Kidney epithelial cell (primary cell): ENCODE measurements at places on chromosomes 11 and 22. TPM values are rescaled to one million over a fixed set of nuclear protein-coding genes. Genes with fewer than 3 reads are reported as not detected.

Gene RBFOX2
- total RNA-seq, result 75.1 and 91.2 TPM in 2 replicates

Gene TRPM5
- not detected in 2 replicates for total RNA-seq

Gene HTR3A
- total RNA-seq, result 0.25 and 0.27 TPM in 2 replicates

Gene OR51B4
- not detected in 2 replicates for total RNA-seq

Gene SCGB1C1
- not detected in 2 replicates for total RNA-seq

Gene CD3E
- total RNA-seq, result not detected in 2 replicates

Gene LARGE2
- total RNA-seq, result 10.9 and 11.2 TPM in 2 replicates

Gene KLHDC7B
- 16.3 and 20.1 TPM in 2 replicates for total RNA-seq

Gene ZNF280B
- total RNA-seq, result 2.7 and 4.0 TPM in 2 replicates

Gene DBX1
- total RNA-seq, result not detected in 2 replicates

Gene CASP1
- total RNA-seq, result 0.07 and 0.33 TPM in 2 replicates

Gene ART1
- total RNA-seq, result not detected in 2 replicates

Gene MS4A12
- not detected in 2 replicates for total RNA-seq

Gene CRYBA4
- not detected in 2 replicates for total RNA-seq

GRCh38 chr11:125343718-125344131, 152.3 kb downstream of the FEZ1 start:
- no peak for DNase-seq

- no peak for DNase-seq
These were observed 2.6 kb upstream of the SHISA8 start for GRCh38 chr22:41917375-41917902.

- no peak for DNase-seq
These were observed at the start of gene TESMIN for GRCh38 chr11:68751331-68751856. TSS of gene TESMIN (minus strand) at chr11:68751520. CDS start at chr11:68750660, 860 bp downstream.

GRCh38 chr22:33896575-33897447, 23.5 kb downstream of the LARGE1 start:
- DNase-seq, result no peak

GRCh38 chr11:113160808-113161124, 153.6 kb upstream of the TTC12 start:
- DNase-seq, result no peak

- DNase-seq, result no peak
These were observed 67.9 kb upstream of the GRK3 start for GRCh38 chr22:25496396-25497064.

DNA sequence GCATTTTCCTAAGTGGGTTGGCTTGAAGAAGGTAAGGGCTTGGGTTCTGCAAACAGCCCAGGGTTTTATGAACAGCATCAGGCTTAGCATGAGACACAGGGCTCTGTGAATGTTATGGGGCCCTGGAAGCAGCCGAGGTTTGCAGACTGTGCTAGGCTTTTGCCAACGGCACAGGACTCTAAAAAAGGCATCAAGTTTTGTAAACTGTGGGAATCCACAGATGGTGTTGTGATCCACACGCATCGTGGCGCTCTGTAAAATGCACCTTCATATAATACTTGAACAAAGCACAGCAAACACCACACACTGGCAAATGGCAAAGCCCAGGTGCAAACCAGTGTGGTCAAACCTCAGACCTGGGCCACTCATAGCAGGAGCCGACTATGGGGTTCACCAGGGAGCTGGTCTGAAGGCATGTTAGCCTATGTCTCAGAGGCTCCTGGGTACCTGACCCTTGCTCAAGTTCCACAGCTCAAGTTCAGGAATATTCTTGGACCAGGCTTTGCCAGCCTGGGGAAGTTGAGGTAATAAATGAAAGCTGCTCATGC, 2.4 kb upstream of the SLCO2B1 start:
- no peak for DNase-seq

DNA sequence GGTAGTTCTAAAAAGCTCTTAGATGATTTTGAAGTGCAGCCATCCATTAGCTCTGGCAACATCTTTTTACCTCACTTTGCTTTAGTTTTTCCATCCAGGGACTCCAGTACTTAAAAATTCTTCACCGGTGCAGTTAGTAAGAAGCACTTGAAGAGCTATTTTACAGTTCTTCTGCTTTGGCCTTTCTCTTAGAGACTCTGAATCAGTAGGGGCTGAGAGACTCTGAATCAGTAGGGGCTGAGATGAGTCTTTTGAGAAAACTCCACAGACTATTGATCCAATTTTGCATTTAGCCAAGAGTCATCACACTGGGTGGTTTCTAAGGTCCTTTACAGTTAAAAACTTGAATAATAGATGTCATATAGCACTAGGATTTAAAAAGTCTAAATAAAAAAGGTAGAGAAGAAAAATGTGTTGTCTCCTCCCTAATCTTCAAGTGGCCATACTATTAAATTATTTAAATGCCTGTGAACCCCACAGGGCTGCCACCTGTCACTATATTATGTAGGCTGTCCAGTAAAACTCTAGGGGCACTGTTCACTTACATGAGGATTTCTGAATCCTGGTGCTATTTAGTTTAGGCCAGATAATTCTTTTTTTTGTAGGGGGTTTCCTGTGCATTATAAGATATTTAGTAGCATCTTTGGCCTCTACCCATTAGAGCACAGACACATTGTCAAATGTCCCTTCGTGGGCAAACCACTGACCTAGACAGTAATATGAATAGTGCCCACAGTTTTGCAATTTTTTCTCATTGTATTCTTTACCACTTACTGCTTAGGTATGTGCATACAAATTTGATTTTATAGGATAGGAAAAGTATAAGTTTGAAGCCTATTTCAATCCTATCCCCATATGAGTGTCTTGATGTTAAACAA, 26.3 kb upstream of the HIKESHI start:
- DNase-seq, result no peak

- no peak for DNase-seq
These were observed 288.2 kb downstream of the MIAT start for GRCh38 chr22:26945565-26945964.

GRCh38 chr11:69055212-69055586, 6.5 kb downstream of the TPCN2 start:
- DNase-seq, result no peak

DNA sequence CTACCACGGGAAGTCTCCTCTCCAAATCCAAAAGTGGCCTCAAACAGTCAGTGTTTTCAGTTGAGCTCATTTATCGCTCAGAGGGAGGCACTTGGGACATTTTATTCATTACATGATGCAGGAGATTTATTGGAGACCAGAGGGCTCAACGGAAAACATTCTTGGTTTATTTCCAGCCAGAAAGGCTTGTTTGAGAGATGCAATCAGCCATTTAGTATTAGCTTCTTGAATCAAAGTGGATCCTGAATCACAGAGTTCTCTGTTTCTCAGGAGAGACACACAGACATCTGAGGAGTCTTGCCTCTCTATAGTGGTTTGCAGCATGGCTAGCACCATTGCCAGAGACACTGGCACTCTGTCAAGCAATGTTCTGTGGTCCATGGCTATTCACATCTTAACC, 31.5 kb downstream of the CD44 start:
- no peak for DNase-seq

DNA sequence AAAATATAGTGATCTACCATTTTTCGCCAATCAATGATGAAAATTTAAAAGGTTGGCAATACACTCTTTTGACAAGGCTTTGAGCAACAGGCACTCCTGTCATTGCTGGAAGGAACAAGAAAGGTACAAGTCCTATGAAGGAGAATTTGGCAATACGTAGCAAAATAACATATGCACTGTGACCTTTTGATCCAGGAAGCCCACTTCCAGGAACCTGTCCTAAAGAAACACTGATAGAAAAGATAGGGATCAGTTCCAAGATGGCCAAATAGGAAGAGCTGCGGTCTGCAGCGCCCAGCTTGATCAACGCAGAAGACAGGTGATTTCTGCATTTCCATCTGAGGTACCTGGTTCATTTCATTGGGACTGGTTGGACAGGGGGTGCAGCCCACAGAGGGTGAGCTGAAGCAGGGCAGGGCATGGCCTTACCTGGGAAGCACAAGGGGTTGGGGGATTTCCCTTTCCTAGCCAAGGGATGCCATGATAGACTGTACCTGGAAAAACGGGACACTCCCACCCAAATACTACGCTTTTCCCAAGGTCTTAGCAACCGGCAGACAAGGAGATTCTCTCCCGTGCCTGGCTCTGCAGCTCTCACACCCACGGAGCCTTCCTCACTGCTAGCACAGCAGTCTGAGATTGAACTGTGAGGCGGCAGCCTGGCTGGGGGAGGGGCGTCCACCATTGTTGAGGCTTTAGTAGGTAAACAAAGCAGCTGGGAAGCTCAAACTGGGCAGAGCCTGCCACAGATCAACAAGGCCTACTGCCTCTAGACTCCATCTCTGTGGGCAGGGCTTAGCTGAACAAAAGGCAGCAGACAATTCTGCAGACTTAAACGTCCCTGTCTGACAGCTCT, 69.7 kb upstream of the GALNT18 start:
- no peak for DNase-seq

- no peak for DNase-seq
These were observed 82.3 kb downstream of the C11orf91 start for GRCh38 chr11:33618351-33618710.

GRCh38 chr11:41533761-41534160, 74.3 kb upstream of the LRRC4C start:
- no peak for DNase-seq

GRCh38 chr11:18253233-18253632, 4.8 kb upstream of the SAA2 start:
- DNase-seq, result no peak

GRCh38 chr11:44944181-44944852, 6.4 kb downstream of the TP53I11 start:
- no peak for DNase-seq

- DNase-seq, result no peak
These were observed 19.2 kb upstream of the ADSL start for GRCh38 chr22:40326905-40327735.

- DNase-seq, result no peak
These were observed 25.5 kb downstream of the MYEOV start for GRCh38 chr11:69319255-69320106.

GRCh38 chr22:21446128-21446826, 20.9 kb upstream of the TMEM191C start:
- DNase-seq, result no peak

DNA sequence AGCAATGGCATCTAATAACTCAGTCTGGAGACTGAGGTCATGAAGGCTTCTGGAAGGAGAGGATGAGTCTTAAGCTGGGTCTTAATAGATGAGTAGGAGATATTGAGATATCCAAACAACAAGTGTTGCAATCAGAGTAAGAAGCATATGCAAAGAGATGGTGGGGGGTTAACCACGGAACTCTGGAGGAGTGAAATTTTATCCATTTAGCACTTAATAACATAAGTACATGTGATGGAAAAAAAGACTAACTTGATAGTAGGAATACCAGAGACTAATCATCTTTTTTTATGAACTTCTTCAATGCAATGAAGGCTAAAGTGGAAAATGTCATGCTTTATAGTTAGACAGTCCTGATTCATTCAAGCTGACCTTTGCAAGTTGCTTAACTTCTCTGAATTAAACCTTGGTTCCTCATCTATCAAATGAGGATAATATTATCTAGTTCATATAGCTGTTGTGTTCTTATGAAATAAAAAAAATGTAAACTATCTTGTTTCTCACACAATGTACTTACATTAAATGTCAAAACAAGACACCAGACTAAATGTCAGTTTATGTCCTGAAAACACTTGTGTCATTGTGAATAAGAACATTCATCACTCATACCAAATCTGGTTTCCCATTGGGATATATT, 403.1 kb upstream of the CCDC90B start:
- no peak for DNase-seq

DNA sequence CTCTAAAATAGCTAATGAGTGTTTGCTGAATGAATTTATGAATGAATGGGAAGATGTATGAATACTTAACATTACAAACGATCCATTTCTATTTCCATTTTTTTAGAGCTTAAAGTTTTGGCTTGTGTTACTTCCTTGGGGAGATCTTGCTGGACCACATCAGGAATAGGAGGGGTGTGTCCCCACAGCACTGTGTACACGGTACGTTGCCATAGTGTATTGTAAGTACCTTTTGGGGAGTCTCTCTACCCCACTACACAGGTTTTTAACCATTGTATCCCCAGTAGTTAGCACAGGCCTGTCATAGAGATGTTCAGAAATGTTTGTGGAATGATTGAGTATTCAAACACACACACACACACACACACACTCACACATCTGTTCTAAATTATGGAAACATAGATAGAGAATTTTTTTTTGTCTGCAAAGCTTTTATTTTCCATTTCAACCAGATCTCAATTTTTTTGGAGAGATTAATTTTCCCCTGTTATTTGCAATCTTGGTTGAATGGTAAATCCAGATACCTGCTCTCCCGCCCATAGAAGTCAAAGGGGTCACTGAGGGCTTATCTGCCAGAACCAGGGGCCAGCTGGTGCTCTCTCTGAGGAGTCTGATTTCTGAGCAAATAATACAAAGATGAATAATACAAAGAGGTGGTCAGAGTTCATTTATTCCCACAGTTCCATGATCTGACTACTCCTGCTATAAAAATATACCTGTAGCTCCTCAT, 471.0 kb downstream of the INSC start:
- no peak for DNase-seq

GRCh38 chr11:31814176-31814868, 3.2 kb upstream of the PAX6 start:
- DNase-seq, result no peak

- DNase-seq, result no peak
These were observed 103.1 kb downstream of the PRR5L start for GRCh38 chr11:36399236-36399635.

DNA sequence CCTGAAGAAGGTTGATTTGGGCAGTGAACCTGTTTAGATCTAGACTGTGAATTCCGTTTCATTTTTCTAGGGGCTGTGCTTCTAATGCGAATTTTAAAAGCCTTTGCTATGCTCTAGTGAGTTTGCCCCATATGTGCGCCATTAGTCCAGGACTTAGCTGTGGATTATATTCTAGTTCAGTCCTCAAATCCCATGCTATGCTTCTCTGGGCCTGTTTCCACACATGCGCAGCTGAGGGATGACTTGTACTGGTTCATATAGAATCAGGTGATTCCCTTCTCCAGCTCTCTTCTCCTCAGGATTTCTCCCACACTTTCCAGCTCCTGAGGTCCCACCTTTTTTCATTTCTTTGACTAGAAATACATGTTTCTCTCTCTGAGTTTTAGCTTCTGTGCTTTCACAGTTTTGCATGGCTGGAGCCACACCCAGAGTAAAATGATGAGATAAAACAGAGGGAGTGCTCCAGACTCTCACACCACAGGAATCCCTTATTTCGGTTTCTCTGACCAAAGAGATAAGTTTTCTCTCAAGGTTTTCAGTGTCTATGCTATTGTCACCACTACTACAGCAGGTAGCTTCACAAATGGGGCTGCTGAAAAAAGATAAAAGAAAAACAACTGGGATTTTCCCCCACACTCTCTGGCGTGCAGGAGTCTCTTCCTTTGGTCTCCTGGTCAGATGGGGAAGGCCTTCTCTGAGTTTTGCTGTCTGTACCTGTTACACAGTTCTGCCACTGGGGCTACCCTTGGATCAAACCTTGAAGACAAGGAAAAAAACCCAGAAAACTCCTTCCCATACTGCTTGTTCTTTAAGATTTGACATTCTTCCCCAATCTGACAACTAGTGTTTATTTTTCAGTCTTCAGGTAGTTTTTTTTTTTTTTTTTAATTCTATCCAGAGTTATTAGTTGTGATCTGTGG, 96.2 kb upstream of the TEAD1 start:
- DNase-seq, result no peak

DNA sequence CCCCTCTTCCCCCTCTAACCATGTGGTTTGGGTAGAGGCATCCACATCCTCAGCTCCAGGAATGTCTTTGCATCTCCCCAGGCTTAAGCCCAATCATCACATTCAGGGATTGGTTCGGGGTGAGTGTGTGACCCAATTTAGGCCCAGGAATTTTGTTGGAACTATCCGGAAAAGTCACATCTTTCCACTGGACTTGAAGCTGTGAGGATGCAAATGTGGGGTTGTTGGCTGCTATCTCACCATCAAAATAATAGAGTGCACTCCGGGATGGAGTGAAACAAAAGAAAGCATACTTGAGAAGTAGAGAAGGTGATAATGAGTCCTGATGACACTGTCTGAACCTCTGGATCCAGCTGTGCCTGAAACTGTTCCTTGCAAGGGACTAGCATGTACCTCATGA, 33.8 kb upstream of the OLFML1 start:
- no peak for DNase-seq
